ENCODE measurements at places on chromosomes 2 and 18.
A peak's percentile ranks its signal among the peaks of the same experiment; 100 is the strongest.

DNA sequence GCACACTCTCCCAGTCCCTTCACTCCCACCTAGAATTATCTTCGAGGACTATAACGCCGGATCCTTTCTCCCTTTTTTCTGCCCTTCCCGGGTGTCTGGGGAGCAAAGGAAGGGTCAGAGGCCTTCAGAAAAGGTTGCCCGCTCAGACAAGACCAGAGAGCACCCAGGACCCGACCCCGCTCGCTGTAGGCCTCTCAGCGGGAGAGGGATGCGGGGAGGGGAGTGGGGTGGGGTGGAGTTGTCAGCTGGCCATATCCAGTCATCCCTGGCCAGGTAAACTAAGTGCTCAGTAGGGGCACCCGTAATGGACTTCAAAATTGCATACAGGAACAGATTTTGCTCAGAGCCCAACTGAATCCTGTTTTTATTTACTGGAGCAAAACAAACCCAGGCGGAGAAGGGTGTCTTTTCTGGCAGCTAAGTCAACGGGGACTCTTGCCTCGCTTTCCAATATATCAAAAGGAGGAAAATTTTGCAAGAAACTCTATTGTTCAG is 65.0 kb downstream of the NOL4 start:
- peak; percentile 4 for DNase-seq

- DNase-seq, result no peak
These were observed 2.6 kb downstream of the CDH2 start for GRCh38 chr18:28174181-28174905.

DNA sequence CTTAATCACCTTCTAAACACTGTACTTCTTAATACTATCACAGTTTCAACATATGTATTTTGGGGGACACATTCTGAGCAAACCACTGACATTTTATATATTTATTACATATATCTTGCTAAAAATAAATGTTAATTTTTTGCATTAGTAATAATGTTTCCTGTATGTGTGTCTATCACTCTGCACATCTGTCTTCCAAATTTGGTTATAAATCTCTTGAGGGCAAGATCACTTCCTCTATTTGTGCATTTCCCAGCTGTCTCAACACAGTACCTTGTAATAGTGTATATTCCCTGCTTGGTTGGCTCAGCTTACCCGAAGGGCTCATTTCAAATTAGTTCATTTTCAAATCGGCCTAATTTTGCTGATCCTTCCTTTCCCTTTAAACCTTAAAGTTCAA is 617.1 kb upstream of the GYPC start:
- DNase-seq, result no peak

GRCh38 chr18:41646915-41647620 is 308.0 kb upstream of the PIK3C3 start:
- no peak for DNase-seq

GRCh38 chr2:225097035-225097434 is 54.8 kb upstream of the DOCK10 start:
- DNase-seq, result no peak

DNA sequence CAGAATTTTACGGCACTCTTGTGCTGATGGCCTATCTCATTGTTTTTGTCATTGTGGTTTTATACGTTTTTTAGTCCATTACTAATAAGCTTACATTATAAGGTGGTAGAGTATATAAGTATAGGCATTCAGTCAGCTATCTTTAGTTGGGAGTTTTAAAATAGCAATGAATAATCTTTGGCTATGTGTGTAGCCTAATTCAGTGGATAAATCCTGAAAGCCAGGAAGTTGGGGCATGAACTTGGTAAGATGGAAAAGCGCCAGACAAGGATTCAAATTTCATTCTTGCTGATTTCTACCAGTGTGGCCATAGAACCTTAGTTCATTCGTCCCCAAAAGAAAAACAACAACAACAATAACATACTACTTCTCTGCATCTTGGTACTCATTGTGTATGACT is 31.2 kb downstream of the EPC2 start:
- no peak for DNase-seq

GRCh38 chr18:23131693-23132319 is 3.5 kb upstream of the CABLES1 start:
- peak; percentile 76 for DNase-seq

DNA sequence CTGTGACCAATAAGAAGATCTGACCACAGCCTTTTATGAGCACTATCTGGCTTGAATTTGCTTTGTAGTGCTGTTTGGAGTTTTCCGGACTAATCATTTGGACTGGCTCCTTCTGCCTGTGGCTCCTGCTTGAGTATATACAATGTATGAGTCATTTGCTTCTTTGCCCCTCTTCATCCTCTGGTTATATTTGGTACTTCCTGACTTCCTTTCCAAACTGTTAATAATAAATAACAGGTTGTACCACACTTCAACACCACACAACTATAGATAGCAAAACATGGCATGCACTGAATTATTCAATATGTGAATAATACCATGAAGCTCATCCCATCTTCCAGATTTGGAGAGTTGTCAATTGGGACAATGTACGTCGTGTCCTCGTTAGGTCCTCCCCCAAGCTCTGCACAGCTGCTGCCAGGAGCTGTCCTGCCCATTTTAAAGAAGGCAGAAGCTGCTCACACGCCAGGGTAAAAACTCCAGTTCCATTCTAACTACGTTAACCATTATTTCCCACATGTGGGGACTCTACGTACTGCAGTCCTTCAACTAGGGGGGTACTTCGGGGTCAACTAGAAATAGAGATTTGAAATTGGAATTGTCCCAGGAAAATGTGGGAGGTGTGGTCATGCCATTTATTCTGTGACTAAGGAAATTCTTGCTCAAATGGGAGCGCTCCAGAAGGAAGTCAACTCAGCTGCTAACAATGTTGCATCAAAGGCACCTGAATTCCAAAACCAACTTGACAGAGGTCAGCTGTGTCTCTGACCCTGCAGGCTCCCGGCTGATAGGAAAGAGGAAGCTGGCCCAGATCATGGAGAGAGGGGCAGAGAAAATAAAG is 38.1 kb downstream of the ST8SIA5 start:
- DNase-seq, result no peak

Data from GM10248 (cell line).